ENCODE measurements at places on chromosomes 5 and 9.

DNA sequence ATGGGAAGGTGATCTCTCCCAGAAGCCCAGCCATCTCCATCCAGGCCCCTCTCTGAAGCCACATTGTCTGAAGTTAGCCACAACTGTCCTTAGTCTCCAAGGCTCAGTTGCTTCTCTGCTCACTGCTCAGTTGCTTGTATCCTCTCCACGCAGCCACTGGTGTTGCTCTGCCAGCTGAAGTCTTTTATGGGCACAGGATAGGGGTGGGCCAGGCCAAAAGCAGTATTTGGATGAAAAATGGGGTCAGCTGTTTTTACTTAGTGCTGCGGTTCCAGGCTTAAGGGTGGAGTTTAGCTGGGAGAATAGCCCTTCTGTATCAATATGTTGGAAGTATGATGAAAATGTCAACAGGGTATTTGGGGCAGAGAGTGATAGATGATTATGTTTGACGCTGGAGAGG is 168.8 kb upstream of the PPP1R2B start:
- no peak for DNase-seq

DNA sequence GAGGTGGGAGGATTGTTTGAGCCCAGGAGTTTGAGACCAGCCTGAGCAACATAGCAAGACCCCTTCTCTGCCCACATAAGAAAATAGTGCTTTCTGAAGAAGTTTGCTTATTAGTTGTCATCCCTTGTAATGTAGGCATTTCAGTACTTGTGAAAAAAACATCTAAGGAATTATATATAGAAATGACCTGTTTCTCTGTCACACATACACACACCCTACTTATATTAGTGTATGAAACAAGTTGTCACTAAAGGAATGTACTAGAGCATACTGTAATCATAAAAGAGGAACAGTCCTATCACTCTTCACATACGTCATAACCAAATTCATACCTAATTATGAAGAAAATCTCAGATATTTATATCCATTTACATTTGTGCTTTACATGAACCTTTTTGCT is 122.0 kb downstream of the NIPBL start:
- DNase-seq = no peak

GRCh38 chr5:140855772-140856674 is at the start of gene PCDHA10:
PCDHA10 (plus strand) TSS chr5:140855897; CDS start chr5:140856049, 152 bp downstream.
- DNase-seq = no peak

DNA sequence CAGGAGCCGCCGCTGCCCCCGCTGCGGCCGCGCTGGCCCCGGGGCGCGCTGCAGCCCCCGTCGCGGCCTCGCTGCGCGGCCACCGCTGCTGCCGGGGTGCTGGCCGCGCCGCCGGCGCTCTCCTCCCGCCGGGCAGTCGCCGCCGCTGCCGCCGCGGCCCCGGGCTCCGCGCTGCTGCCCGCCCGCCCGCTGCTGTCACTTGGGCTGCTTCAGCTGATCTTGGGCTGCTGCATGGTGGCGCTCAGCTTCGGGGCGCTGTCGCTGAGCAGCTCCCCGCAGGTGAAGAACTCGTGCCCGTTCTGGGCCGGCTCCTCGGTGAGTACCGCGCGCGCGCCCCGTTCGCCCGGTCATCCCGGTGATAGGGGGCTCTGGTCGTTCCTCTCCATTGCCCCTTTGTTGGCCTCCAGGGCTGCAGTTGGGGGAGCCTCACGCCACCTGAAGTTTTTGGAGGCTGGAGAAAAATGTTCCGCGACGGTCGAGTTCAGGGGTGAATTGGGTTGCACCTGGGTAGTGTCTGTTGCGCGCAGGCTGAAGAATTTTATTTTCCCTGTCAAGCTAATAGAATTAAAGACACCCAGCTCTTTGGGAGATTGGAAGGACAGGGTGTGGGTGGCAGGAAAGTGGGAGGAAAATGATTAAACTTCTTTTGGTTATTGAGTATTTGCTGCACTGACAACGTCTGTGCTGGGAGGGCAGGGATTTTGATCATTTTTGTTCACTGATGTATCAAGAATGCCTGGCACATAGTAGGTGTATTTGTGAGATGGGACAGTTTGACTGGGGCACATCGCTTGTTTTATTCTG is 596 bp downstream of the ENTREP1 start:
- no peak for DNase-seq

- no peak for DNase-seq
Measured at GRCh38 chr5:31100047-31100575, 93.4 kb upstream of the CDH6 start.

DNA sequence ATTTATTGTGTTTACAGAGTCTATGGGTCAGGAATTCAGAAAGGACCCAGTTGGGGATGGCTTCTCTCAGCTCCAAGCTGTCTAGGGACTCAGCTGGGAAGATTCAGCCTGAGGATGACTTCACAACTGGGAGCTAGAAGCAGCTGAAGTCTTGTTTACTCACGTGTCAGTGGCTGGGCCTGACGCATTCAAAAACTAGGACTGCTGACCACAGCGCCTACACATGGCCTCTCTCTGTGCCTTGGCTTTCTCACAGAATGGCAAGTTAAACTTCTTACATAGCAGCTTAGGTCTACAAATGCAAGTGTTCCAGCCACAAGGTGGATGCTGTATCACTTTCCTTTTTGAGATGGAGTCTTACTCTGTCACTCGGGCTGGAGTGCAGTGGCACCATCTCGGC is 16.3 kb upstream of the PPP2CA start:
- DNase-seq = no peak

- no peak for DNase-seq
Measured at GRCh38 chr5:175712313-175712680, 54.4 kb downstream of the HRH2 start.

GRCh38 chr5:68447136-68447929 is 231.8 kb downstream of the PIK3R1 start:
- DNase-seq = no peak

- DNase-seq = no peak
Measured at GRCh38 chr5:56807679-56808078, 7.7 kb upstream of the MAP3K1 start.

DNA sequence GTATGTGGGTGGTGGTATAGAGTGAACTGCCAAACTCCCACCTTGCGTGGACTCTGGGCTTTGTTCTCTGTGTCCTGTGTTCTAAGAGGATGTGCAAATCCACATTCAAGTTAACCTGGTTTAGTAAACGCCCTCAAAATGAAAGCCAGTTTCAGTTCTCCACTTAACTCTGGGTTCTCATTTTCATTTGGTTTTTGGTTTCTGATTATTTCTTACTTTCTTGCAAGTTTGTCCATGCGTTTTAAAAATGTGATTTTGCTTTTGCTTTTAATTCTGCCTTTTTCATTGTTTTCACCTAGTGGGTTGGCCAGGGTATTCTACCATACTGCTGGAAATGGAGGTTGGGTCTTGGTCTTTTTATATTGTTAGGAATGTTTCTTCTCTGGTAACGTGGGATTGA is 38.2 kb downstream of the GALNT10 start:
- no peak for DNase-seq

DNA sequence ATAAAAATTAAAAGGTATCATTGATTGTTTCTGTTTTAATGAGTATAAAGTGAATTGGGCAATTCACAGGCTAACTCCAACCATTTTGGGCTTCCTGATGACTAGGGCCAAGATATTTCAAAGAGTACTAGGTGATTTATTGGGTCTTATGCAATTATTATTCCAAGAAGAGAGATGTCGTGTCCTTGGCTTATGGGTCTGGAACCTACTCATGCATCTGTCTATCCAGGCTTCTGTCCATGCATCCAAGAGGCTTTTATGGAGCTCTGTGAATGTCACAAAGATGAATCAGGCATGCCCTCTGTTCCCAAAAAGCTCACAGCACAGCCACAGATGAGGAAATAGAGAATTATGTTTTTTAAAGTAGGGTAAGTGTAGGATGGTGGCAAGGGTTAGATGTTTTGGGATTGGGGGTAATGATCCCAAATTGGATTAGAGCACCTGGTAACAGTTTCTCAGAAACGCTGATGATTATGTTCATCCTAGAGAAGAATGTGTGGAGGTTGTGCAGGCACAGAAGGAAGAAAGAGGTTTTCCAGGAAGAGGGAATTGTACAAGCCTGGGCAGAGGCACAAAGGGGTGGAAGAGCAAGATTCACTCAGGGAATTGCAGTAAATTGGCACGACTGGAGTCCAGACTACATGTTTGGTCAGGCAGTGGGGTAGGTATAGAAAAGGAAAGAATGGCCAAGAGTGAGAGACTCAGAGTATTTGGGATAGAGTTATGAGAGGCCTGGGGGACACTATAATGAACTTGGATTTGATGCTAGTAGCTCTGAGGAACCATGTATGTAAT is 83.0 kb upstream of the TNC start:
- no peak for DNase-seq

GRCh38 chr5:31663519-31663918 is 24.6 kb downstream of the PDZD2 start:
- DNase-seq = no peak

GRCh38 chr5:120255214-120255613 is 208.9 kb upstream of the PRR16 start:
- no peak for DNase-seq

DNA sequence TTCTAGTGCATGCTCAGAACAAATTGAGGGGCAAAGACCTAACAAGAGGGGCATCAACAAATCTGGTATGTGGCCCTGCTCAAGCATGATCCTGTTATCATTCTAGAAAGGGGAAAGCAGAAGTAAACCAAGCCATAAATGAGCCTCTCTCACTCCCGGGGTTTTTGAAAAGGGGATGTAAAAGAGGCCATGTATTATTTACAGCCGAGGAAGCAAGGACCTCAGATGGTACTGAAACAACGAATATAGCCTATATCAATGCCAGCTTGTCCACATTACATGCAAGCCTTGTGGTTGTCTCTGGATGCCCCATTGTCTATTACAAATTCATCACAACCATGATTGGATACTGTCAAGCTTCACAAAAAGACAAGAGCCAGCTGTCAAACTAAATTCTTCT is 211.3 kb downstream of the DCP2 start:
- no peak for DNase-seq

GRCh38 chr9:93220627-93221026 is 36.7 kb downstream of the WNK2 start:
- DNase-seq = no peak

- DNase-seq = no peak
Measured at GRCh38 chr9:21119093-21119770, 22.4 kb downstream of the IFNW1 start.

DNA sequence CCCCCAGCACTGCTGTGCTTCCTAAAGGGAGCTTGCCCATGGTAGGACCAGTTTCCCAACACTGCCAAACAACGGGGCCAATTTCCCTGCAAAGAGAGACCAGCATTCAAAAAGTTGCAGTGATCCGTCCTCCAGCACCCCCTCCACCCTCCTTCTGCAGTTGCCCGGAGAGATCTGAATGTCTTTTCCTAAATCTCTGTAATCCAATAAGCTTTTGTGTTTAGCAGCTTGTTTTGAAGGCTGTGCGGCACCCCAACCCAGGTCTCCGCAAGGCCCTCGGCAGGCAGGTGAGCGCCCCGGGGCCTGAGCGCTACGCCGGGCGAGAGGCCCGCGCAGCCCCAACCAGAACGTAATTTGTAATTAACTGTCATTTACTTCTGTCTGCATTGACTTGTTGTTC is 366.9 kb upstream of the IRX2 start:
- DNase-seq = no peak

GRCh38 chr9:109064963-109065702 is 51.8 kb upstream of the CTNNAL1 start:
- DNase-seq = no peak

DNA sequence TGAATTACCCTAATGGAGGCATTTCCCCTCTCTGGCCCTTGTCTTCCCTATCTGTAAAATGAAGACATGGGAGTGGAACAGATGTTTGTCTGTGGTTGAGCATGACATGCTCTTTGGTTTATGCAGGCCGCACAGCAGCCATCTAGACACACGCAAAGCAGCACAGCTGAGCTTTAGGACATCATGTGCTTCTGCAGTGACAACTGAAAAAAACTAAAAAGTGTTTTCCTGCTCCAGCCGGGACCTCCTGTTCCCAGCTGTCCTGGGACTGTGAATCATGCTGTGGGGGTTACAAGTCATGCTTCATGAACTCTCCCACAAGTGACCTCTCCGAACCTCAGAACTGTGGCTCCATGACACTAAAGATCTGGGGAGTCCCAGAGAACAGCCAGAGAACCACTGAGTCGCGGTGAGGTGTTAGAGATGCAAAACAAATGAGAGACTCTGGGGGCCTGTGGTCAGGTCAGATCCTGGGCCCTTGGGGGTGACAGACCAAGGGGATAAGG is 1.7 kb downstream of the SMIM3 start:
- DNase-seq = no peak

DNA sequence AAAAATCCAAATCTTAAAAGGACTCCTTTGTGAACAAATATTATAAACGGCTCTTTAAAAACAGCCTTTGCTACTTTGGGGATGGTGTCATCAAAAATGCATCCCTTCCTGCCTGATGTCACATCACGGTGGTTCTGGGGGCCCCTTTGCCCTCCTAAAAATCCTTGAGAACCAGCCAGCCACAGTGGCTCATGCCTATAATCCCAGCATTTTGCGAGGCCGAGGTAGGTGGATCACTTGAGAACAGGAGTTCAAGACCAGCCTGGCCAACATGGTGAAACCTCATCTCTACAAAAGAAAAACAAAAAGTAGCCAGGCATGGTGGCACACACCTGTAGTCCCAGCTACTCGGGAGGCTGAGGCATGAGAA is 43.9 kb downstream of the FNBP1 start:
- no peak for DNase-seq

DNA sequence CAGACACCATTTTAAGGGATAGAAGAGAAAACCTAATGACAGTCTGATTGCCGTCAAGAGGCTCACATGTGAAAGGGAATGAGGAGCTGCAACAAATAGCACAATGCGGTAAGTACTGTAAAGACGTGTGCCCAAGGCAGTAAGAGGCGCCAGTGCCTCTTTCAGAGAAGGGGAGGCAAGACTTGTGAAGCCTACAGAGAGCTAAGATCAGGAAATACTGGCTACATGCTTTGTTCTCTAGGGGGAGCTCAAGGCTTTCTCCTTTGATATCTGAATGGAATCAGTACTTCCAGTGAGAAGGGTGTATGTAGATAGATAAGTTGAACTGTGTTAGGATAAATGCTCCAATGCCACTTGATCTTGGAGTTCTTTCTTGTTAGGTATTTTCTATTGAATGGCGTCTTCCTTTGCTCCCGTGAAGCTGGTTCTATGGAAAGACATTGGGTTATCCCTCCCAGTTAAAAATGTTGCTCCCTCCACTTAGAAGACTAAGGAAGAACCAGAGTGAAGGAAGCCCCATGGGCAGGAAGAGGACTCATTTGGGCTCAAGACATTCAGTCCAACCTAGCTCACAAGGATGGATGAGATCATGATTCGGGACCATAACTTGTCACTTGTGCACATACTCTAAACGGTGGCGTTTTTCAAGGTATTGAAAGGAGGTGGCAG is 23.5 kb upstream of the ALDOB start:
- DNase-seq = peak; percentile 74

GRCh38 chr5:172035049-172035448 is 28.6 kb upstream of the FBXW11 start:
- no peak for DNase-seq

GRCh38 chr5:143244000-143244736 is 159.3 kb downstream of the NR3C1 start:
- no peak for DNase-seq

DNA sequence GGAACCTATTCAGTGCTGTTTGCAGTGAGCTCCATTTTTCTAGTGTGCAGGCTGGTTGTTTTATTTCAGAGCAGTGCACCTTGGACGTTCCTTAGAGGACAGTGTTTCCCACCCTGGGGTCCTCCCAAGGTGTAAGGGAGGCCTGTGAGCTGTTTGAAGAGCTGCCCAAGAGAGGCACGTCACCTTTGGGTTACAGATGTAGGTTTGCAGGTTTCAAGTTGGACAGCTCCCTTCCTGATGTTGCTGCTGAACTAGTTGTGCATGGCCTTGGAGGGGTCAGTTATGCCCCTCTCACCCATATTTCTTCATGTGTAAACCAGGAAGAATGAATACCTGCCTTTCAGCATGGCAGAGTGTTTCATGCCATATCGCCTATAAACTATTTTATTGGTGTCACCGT is 34.7 kb upstream of the POMT1 start:
- no peak for DNase-seq

All from NCI-H1092 (cell line).